ENCODE measurements at places on chromosomes 6 and 20. TPM values are rescaled to one million over a fixed set of nuclear protein-coding genes. Genes with fewer than 3 reads are reported as not detected.

GRCh38 chr6:131787079-131787478 is 20.7 kb upstream of the ENPP1 start:
- DNase-seq: no peak

GRCh38 chr20:33881989-33882388 is 70.8 kb downstream of the CHMP4B start:
- DNase-seq: no peak

GRCh38 chr20:52411611-52412010 is 220.0 kb upstream of the ZFP64 start:
- DNase-seq: no peak

DNA sequence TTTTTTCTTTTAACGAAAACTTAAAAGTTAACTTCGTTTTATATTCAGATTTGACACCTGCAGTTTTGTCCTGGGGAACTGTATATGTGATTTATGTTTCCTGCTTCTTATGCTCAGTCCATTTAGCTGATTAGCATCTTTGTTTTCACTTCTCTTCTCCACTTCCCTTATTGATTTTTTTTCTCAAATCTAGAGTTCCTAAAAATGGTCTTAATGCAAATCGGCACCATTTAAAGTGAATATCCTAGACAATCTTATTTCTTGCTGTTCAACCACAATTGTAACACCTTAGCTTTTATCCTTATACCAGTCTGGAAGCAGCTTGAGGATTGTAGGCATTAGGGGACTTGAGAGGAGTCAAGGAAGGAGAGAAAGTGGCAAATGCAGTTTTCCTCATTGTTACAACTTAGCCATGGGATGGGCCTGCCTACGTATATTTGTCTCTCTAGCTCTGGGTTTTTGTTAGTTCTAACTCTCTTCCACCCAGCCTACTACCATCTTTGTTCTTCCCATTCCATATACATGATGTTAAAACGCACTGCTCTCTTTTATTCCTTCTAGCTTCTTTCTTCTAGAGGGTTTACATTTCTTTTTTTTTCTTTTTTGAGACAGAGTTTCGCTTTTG is 8.5 kb downstream of the QRSL1 start:
- DNase-seq: no peak

DNA sequence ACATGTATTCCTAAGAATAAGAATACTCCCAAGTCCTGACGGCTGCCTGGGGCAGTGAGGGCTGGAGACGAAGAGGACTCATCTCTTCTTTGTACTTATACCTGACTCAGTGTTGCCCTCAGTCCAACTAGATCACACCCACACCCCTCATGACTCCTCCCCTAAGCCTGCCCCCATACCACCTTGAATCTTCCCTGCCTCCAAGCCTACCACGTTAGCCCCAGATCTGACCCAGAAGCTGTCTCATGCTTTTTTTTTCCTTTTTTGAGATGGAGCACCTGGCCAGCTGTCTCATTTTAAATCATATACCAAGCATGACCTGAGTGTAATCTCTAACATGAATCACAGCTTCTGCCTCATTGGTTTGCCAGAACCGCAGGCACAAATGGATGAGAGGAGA is 45.2 kb downstream of the MUC22 start:
- DNase-seq: no peak

- DNase-seq: no peak
Measured at GRCh38 chr6:28695715-28696114, 170.0 kb downstream of the GPX5 start.

DNA sequence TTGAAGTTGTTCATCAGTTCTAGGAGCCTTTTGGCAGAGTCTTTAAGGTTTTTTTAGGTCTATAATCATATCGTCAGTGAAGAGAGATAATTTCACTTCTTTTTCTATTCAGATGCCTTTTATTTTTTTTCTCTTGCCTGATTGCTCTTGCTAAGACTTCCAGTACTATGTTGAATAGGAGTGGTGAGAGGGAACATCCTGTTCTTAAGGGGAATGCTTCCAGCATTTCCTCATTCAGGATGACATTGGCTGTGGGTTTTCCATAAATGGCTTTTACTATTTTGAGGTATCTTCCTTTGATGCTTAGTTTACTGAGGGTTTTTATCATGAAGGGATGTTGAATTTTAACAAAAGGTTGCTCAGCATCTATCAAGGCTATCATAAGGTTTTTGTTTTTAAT is 109.5 kb downstream of the CLVS2 start:
- DNase-seq: no peak

- DNase-seq: no peak
Measured at GRCh38 chr6:41713159-41713649, 22.2 kb downstream of the TFEB start.

DNA sequence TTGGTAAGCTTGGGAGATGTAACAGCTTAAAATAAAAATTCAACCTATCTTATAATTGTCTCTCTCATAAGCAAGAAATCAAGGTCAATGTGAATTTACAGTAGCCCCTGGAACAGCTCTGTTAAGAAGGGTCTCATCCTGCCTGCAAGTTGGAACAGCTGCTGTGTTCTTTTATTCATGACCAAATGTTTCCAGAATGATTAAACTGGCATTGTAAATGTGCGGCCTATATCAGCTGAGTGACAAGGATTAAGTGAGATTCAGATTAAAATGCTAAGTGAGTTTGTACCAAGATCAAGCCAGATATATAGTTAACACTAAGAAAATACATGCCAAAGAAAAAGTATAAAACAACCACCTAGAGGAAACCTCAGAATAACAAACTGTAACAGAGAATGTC is 45.3 kb upstream of the NRSN1 start:
- DNase-seq: no peak

- DNase-seq: no peak
Measured at GRCh38 chr6:151589667-151590066, 95.8 kb downstream of the CCDC170 start.

HLA-DRB5 gene
- 12.6 TPM for total RNA-seq

ADGRF5 gene
- total RNA-seq: not detected

TTBK1 gene
- total RNA-seq: not detected

ITPR3 gene
- 44.5 TPM for total RNA-seq

EZR gene
- total RNA-seq: 434 TPM

PSORS1C1 gene
- not detected for total RNA-seq

TENT5A gene
- total RNA-seq: 6.3 TPM

IBTK gene
- 11.0 TPM for total RNA-seq

ACAT2 gene
- 25.8 TPM for total RNA-seq

MED20 gene
- 1.6 TPM for total RNA-seq

TLDC2 gene
- total RNA-seq: not detected

MOXD1 gene
- total RNA-seq: not detected

PRR18 gene
- total RNA-seq: not detected

BTN1A1 gene
- not detected for total RNA-seq

All from CD4-positive, alpha-beta T cell (primary cell).